Dermis microvascular lymphatic vessel endothelial cell (primary cell): ENCODE measurements at places on chromosomes 3 and 15. TPM values are rescaled to one million over a fixed set of nuclear protein-coding genes. Genes with fewer than 3 reads are reported as not detected.
A peak's percentile ranks its signal among the peaks of the same experiment; 100 is the strongest.

Gene LMCD1
- 17.3 and 28.8 TPM in 2 replicates for total RNA-seq

Gene ADCY5
- under 0.01 and 0.25 TPM in 2 replicates for total RNA-seq

Gene APOD
- total RNA-seq = 12.9 and 14.5 TPM in 2 replicates

Gene STAB1
- 117 and 330 TPM in 2 replicates for total RNA-seq

Gene CPN2
- not detected in 2 replicates for total RNA-seq

Gene APBA2
- total RNA-seq = 22.7 and 44.4 TPM in 2 replicates

Gene TTC23
- 12.5 and 17.1 TPM in 2 replicates for total RNA-seq

Gene FRMD5
- total RNA-seq = 0.89 and 1.5 TPM in 2 replicates

Gene PTPRG
- total RNA-seq = 6.7 and 8.6 TPM in 2 replicates

Gene SPATA12
- total RNA-seq = 0.25 and 0.39 TPM in 2 replicates

Gene KLHL6
- 0.89 and 2.1 TPM in 2 replicates for total RNA-seq

Gene TERC
- total RNA-seq = 34.3 and 103 TPM in 2 replicates

DNA sequence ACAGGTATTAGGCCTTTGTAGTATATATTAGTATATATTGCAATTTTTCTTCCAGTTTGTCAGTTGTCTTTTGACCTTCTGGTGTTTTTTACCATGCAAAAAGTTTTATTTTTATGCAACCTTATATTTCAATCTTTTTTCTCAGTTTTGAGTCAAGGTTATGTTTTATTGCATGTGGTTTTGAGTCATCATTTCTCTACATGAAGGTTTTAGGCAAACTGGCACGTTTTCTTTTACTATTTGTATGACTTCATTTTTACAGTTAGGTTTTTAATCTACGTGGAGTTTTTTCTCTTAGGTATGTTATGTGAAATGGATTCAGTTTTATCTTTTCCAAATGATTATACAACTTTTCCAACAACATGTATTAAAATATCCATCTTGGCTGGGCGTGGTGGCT lies 36.8 kb upstream of the TCAIM start:
- DNase-seq = no peak

- no peak for DNase-seq
Measured at GRCh38 chr3:17832016-17832415, 89.6 kb upstream of the TBC1D5 start.

DNA sequence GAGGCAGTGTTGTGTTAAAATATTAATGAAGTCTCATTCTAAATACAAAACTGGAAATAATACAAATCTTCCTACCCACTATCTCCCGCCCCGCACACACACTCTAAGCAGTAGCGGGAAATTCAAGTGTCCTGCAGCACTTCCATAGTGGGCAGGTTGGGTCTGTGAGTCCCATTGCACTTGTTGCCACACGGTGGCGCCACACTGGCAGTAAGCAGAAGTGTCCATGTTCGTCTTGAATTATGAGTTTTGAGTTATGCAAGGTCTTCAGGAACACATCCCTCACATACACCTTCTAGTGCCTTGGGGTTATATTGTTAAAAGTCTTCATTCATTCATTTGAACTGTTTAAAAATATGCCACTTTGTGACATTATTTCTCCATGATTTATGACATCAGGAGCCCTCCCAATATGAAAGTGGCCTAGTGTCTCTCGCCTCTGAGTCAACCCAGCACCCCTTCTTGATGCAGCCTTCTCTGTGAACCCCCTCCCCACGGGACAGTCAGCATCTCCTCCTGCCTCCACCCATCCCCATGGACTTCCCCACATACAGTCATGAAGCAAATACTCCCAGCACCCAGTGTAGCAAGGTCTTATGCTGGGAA lies 17.6 kb upstream of the CCDC174 start:
- DNase-seq = peak; percentile 27

DNA sequence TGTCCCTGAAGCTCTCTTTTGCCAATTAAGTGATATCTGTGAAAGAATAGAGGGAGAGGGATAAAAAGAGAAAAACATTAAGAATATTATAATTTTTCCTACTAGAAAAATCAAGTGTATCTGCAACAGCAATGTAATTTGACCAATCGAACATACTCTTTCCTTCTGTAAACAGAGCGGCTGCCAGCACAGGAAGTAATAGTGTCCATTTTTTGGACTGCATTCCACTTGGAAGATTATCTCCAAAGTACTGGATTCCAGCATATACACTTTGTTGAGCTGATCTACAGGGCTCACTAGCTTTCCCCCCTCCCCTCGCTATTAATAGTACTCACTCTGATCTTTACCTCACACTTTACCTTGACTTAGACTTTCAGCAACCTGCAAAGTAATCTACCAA lies 90.4 kb downstream of the SUCLG2 start:
- DNase-seq = peak; percentile 39

DNA sequence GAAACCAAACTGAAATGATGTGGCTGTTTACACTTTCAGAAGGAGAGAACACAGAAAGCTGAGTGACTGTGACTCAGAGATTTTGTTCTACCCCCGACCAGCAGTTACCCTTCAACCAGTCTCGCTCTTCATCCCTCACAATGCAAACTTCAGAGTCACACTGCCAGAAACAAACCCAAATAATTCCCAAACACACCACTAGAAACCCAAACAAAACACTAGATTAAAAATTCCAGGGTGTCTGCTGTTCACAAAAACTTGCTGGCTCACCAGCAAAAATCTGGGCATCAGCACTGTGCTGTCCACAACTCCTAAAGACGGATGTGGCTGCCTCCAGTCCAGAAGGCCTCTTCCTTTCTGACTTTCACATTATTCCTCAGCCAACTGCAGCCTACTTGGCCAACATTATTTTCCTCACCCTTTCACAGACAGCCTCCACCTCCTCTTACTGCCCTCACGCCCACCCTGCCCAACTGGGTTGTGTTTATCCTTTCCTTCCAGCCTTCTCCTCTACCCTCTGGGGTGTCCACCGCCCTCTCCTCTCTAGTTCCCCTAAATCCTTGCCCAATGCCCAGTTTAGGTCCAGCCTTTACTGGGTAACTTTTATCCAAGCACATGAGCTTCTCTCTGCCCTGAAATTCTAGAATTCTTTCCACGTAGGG lies 71.4 kb downstream of the MECOM start:
- no peak for DNase-seq

DNA sequence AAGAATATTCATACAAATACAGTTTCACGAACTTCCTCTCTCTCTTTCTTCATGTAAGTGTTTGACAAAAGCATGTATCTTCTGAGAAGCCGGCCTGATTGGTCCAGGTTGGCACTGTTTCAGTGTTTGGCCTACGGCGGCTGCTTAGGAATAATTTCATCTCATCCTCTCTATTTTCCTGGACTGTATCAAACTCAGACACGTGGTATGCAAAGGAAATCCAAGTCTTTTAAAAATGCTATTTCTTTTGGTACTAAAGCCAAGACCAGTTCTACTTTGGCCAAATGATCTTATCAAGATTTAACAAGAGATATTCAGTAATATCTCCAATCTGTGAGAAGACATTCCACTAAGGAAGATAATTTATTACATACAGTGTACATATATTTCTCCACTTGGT lies 152.8 kb downstream of the TIGIT start:
- peak; percentile 5 for DNase-seq

GRCh38 chr3:36918050-36918449 lies 26.8 kb downstream of the TRANK1 start:
- DNase-seq = no peak

DNA sequence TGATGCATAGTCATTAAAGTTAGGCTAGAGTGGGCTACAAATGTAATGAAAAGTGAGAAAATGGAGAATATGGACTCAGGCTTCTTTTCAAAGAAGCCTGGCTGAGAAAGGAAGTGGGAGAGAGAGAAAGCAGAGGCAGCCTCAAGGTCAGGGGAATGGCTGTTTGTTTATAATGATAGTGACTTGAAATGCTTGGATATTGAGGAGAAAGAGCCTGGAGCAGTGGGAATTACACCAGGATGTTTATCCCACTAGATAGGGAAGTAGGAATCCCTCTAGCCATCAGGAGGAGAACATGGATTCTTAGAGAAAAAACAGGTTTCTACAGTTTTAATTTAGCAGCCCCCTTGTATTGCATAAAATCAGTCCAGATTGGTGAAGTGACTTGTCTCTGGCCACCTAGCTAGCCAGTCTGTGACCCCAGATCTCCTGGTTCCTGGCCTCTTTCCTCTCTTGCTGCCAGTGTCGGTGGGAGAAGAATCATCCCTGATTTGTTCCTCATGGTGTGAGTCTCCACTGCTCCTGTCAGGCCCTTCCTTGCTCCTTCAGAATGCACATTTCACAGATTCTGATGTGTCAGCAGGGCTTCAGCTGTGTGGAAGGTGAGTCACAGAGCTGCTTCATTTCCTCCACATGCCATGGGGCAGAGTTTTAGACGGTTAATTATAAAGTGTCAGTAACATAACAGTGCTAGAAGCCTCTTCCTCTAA lies 32.9 kb downstream of the SEMA6D start:
- no peak for DNase-seq

DNA sequence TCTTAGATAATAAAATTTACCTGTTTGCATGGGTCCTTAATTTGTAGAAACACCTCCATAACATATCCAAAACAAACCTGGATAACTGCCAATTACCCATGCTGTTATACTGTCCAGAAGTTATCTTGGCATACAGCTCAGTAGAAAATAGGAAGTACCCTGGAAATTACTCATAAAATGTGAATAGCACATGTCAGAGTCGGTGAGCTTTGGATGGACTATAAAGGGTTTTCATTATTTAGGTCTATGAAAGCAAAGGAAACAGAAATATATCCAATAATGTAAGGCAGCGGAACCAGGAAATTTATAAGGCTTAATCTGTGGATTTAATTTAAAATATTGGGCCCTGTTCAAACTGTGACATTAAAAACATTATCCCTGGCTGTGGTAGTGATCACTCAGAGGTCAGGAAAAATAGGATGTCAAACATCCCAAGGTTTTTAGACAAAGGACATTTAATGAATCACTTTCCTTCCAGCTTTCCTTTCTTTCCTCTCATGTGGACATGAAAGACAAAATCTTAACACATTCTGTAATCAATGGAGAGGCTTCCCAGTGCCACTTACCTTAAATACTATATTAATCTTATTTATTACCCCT lies 459.0 kb upstream of the DPH6 start:
- DNase-seq = peak; percentile 61

DNA sequence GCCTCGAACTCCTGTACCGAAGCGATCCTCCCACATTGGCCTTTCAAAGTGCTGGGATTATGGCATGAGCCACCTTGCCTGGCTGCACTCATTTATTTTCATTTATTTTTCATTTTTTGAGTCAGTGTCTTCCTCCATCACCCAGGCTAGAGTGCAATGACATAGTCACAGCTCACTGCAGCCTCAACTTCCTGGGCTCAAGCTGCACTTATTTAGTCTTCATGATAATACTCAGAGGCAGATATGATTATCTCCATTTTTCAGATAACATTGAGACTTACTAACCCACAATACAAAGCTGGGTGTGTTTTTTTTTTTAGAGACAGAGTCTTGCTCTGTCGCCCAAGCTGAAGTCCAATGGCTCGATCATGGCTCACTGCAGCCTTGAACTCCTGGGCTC lies 10.0 kb downstream of the PRKCI start:
- no peak for DNase-seq

DNA sequence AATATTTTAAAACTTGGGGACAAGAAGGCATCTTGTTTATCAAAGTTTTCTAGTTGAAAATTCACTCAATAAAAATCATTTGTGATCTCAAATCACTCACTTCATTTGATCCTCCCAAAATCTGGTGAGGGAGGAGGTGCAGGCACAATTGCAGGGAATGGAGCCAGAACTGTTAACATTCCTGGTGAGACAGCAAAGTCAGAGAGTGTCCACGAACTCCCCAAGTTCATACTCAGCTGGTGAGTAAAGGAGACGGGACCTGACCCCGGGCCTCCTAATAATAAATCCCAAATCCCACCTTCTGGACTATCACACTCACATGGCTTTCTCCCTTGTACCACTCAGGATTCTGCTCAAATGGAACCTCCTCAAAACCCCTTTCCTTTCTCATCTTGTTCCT lies 252.3 kb upstream of the LRTM1 start:
- no peak for DNase-seq

- DNase-seq = no peak
Measured at GRCh38 chr3:99938270-99938911, 120.7 kb downstream of the CMSS1 start.

- no peak for DNase-seq
Measured at GRCh38 chr3:110184536-110184935, 847.2 kb upstream of the DPPA4 start.

- DNase-seq = no peak
Measured at GRCh38 chr3:4507024-4507596, 14.0 kb downstream of the ITPR1 start.

GRCh38 chr3:14254812-14255702 lies 76.4 kb downstream of the LSM3 start:
- no peak for DNase-seq

DNA sequence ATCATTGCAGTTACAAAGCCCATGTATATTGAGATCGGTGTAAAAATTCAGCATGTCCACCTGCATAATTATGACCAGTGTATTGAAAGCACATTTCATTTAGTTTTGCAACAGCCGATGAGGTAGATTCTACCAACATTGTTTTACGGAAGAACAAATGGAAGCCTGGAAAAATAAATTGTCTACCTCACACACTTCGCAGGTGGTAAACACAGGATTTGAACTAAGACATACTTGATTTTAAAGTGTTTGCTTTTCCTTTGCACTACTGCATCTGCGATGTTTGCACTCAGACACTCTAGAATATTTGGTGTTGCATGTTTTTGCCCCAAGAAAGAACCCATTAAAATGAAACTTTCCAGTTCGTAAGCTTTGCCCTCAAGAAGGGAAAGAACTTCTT lies 148.4 kb downstream of the PGPEP1L start:
- DNase-seq = no peak

GRCh38 chr3:142962520-142963233 lies 797 bp downstream of the PAQR9 start:
- no peak for DNase-seq

DNA sequence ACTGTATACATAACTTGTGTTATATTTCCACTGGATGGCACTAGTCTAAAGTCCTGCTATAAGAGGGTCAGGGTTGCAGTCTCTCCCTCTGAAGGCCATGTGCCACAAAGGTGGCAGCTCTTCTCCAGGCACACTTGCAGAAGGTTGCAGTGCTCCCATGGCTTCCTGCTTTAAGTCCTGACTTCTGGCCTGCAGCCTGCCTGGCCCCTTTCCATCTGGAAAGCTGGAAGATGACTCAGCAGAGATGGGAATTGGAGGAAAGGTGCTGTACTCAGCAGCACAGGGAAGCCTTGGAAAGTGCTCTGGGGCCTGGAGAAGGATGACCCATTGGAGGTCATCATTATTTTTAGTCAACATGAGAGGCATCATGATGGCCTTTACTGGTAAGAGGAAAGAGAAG lies 40.9 kb upstream of the MRPL3 start:
- peak; percentile 74 for DNase-seq

GRCh38 chr3:154662851-154663250 lies 232.9 kb upstream of the GPR149 start:
- no peak for DNase-seq

GRCh38 chr3:47243419-47244147 lies 39.0 kb downstream of the KIF9 start:
- no peak for DNase-seq

- DNase-seq = no peak
Measured at GRCh38 chr15:40121911-40122638, 13.4 kb upstream of the BMF start.

DNA sequence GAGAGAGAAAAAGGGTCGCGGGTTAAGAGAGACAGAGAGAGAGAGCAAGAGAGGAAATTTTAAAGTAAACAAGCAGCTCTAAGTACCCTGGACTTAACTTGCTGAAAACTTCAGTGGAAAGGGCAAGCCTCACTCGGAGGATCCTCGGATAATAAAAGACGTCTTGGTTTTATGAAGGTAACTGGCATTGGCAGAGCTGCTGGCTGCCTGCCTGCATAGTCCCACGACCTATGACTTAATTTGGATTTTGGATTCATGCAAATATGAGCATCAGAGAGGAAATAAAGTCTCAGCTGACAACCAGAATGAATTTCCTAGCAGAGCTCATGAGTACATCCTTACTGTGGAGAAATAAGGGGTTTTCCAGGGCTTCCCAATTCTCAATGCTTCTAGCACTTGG lies 95.1 kb upstream of the PDZRN3 start:
- DNase-seq = no peak
